ENCODE measurements at places on chromosomes 2 and 18.
A peak's percentile ranks its signal among the peaks of the same experiment; 100 is the strongest.

- no peak for DNase-seq
These were observed 4.4 kb upstream of the SERPINB5 start for GRCh38 chr18:63472380-63472779.

DNA sequence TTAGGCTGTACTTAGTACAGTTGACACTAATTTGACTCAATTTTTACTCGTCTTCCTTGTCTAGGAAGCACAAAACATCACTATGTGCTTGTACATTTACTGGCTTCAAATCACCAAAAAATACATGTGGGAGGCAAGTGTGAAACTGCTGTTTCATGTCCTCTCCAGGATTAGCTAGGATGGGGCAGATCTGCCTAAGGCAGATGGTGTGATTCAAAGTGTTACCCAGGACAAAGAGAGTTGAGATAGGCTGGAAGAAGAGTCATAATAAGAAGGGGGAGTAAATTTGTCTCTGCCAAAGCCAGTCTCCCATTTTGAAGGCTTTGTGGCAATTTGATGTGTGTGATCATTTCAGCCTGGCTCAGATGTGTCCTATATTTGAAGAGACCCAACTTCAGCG lies 821.6 kb upstream of the ZEB2 start:
- no peak for DNase-seq

DNA sequence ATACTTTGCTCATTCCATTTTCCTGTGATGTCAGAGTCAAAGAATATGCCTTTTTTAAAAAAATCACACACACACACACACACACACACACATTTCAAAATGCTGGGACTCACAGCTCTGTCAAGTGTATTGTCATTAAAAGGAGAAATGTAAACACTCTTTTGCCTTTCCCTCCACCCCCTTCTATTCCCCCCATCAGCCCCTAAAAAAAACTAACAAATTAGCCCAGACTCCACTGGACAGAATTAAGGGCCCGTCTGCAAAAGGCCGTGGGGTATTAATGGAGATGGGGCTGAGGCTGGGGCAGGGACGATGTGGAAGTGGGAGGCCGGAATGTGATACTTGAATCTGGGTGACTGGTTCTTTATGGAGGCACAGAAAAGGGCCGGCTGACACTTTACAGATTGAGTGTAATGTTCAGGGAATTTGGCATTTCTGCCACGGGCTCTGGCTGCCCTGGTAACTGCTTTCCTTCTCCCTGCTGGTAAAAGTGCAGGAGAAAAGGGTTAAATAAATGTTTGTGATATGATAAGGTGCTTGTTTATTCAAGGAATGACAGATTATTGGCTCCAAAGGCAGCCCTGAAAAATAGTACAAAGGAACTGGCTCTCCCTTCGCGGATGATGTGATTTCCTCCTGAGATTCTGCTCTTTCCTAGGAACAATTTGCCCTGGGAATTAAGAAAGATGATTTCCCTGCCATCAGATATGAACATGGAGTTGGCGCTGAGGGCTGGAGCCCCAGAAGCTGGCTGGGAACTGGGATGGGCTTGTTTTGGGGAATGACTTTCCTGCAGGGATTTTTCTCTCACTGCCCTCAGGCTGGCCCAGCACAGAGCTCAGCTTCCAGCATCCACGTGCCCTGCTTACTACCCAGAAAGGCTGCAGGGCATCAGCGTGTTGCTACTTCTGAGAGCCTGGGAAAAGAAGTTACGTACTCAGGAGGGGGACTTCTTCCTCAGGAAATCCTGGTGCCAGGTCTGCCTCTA lies 52.8 kb upstream of the CTAGE1 start:
- DNase-seq = no peak

DNA sequence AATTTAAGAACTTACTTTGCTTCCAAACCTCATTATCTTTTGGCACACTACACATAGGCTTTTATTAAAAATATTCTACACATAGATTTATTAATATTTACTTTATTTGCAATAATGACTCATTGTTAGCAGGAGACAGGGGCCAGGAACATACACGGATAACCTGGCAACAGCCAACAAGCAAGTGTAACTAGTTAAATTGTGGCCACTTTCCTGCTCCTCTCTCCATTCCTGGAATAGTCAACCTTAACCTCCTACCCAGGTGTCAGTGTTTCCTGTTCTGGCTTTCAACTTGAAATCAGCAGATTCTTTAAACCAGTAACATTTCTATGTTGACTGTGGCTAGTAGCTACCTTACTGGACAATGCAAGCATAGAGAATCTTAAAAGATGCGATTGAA lies 26.5 kb downstream of the ACVR1 start:
- DNase-seq = no peak

DNA sequence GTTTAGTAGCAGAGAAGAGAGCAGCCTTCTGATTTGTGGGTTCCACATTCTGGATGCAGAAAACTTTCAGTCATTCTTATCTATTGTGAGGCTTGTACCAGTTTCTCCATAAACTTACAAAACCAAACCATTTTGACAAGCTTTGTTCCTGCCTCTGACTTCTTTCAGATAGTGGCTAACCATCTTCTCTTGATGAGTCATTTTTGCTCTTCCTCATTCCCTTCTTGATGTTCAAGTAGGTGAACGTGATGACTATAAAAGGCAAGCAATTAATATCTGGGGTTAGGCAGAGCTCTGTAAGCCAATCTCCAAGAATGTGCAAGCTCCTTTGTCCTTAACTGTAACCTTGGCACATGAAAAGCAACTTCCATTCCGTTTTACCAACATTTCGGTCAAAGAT lies 2083.1 kb upstream of the PIK3C3 start:
- no peak for DNase-seq

DNA sequence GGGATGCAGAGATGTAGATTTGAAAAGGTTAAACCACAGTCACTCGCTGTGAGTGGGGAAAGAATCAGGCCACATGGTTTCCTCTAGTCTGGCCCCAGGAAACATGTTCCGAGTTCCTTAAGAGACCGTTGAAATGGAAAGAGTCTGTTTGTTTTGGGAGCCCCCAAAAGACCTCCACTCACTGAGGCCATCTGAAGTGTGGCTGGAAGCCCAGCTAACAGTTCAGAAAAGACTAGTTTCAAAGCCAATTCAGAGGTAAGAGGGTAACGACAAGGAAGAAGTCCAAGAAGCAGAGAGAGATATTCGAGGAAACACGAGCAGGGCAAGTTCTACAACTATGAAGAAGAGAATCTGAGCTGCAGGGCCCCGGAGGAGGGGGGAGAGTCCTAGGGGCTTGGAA lies 61.0 kb downstream of the APOB start:
- DNase-seq = no peak

DNA sequence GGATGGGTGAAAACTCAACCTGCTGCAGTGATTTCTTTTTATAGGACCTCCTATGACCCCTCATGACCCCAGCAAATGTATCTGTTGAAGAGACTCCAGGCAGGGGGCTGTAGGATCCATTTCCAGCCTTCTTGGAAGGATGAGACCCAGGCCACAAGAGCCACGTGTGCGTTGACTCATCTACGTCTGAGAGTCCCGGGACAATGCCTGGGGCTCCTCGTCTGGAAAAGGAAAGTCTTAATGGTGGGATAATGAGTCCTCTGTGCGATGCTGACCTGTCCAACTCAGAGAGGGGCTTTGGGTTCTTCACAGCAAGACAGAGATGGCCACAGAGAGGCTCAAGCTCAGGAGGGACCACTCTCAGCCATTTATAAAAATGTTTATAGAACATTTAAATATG lies 80.8 kb downstream of the SMIM21 start:
- DNase-seq = no peak

DNA sequence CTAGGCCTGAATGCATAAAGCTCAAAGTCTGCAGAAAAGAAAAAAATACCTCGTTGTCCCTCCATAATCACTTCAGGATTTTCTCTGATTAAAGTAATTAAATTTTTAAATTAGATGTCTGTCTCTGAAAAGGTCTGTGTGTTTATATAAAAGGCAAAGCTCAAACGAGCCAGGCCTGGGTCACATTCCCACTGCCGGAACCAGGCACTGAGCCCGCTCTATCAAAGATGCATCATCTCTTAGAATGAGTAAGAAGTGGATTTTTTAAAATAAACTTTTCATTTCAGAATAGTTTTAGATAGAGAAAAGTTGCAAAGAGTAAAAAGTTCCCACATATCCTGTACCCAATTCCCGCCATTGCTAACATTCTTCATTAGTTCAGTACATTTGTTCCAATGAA lies 202.1 kb upstream of the KYNU start:
- DNase-seq = no peak

DNA sequence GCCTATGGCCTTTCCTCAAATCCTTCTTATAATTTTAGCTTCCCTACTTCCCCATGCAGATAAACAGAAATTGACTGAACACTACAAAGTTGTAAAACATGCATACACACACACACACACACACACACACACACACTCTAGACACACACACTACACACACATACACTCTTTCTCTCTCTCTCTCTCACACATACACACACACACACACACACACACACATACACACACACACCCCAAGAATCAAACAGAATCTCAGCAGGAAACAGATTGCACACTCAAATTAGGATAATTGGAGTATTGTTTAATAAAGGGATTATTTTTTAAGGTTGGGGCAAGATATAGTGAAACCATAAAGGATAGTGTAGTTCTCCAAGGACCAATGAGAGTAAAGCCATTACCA lies 152.2 kb upstream of the SP5 start:
- no peak for DNase-seq

GRCh38 chr2:241686324-241686649 lies 328 bp downstream of the DTYMK start:
- no peak for DNase-seq

GRCh38 chr2:55862673-55863390 lies 60.8 kb downstream of the EFEMP1 start:
- no peak for DNase-seq

- no peak for DNase-seq
These were observed 193.0 kb downstream of the TTC32 start for GRCh38 chr2:19708776-19709175.

DNA sequence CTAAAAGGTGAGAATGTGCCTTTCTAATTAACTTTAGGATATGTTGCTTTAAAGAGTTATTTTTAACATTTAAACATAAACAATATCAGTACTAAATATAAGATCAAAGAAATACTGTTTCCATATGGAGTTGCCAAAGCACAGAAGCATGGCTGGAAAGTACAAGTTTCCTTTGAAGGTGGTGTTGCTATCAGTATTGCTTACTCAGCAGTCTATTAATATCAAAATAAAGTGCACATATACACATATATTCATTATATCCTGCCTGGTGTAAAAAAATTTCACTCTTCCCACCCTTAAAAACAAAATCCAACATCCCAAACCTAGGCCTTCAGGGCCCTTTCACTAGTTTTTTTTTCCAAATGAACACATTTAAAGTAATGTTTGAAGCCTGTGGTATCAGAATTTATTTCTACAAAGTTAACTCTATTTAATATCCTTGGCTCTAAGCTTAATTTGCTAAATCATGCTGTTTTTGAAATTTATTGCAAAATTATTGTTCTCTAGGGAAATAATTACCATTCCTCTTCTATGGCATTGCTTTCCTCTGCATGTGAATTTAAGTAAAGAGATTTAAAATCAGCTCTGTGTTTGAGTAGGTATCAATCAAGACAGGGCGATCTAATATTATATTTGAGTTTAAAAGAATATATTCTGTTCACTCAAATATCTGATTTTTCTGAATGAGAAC lies 192.7 kb upstream of the MEIS1 start:
- DNase-seq = no peak

DNA sequence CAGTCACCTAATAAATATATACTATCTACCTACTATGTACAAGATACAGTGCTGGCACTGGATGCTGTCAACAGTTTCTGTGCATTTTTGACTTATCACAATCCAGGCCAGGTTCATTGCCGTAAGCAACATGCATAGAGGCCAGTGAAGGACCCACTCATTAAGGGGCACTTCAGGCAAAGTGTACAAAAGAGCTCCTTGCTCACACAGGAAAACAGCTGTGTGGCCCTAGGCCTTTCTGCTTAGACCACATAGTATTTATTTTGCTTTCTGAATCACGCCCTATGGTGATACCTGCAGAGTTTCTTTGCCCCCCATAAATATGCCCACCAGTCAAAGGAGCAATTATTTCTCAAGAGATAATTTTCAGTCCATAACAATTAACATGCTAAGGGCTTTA lies 39.6 kb upstream of the STAT4 start:
- no peak for DNase-seq

DNA sequence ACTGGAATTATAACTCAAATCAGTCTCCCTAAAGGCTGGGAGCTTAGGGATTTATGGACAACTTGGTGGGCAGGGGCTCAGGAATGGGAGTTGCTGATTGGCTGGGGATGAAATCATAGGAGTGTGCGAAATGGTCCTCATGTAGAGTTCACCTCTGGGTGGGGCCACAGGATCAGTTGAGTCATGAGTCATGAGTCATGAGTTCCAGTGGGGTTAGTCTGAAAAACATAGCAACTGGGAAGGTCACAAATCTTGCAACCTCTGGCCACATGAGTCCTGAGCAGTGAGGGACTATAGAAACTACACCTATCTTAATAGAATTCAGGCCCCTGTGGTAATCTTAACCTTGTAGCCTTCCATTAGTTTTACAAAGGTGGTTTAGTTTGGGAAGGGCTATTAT lies 383.3 kb downstream of the RBM43 start:
- DNase-seq = no peak

GRCh38 chr2:437756-438393 lies 150.0 kb upstream of the ALKAL2 start:
- DNase-seq = peak; percentile 18

- no peak for DNase-seq
These were observed 45.2 kb downstream of the PCBP1 start for GRCh38 chr2:70132244-70133126.

- no peak for DNase-seq
These were observed 105.1 kb downstream of the KCNF1 start for GRCh38 chr2:11016735-11017388.

GRCh38 chr2:192049362-192049761 lies 145.4 kb downstream of the TMEFF2 start:
- no peak for DNase-seq

GRCh38 chr2:45315861-45316260 lies 295.2 kb downstream of the SRBD1 start:
- DNase-seq = no peak

GRCh38 chr2:221228214-221228769 lies 343.8 kb downstream of the EPHA4 start:
- no peak for DNase-seq

DNA sequence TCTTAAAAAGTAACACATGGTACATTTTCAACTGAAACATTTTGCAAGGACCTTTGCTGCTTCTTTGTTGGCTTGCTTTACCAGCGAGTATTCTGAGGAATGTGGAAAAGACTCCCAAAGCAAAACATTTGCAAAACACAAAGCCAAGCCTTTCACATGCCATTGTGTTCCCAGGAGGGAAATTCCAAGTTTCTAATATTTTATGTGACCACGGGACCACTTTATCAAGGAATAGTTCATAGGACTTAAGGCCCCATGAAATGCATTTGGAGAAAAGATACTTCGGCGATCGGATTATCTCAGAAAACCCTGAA lies 26.2 kb downstream of the CYP27C1 start:
- no peak for DNase-seq

GRCh38 chr18:41513438-41513837 lies 441.6 kb upstream of the PIK3C3 start:
- no peak for DNase-seq

GRCh38 chr2:750628-751027 lies 73.4 kb upstream of the TMEM18 start:
- no peak for DNase-seq

Data from stimulated activated CD4-positive, alpha-beta T cell treated with anti-CD3 and anti-CD28 coated beads, TNF-alpha, amount 100 ng/mL, for 24 hours (primary cell).